ENCODE measurements at places on chromosomes 13 and 19. TPM values are rescaled to one million over a fixed set of nuclear protein-coding genes. Genes with fewer than 3 reads are reported as not detected.

Gene LILRA6
- total RNA-seq: 8.4 TPM

Gene CEACAM3
- total RNA-seq: not detected

Gene LAIR2
- not detected for total RNA-seq

Gene OR4F17
- total RNA-seq: not detected

Gene KLK6
- total RNA-seq: not detected

Gene CLEC17A
- not detected for total RNA-seq

Gene NLRP7
- not detected for total RNA-seq

Gene SIX5
- total RNA-seq: 20.3 TPM
